RWPE2 (cell line): ENCODE measurements at places on chromosomes 6 and 20.

DNA sequence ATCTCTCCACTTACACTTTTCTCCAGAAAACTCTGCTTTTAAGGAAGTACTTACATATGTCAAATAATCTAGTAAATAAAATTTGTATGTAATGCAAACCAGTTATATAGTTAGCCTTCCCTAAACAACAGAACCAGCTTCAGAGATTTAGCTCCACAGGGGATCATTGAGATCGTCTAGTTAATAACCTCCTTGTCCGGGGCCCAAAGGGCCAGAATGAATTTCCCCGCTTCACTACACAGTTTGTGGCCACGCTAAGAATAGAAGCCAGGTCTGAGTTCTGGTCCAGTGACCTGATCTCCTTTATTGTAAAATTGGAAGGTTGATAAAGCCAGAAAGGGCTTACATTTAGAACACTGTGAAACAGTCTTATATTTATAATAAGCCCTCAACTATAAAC is 245.2 kb downstream of the TPBG start:
- no peak for DNase-seq

- DNase-seq, result no peak
Observed at GRCh38 chr6:130223508-130223907, 757 bp upstream of the SAMD3 start.

DNA sequence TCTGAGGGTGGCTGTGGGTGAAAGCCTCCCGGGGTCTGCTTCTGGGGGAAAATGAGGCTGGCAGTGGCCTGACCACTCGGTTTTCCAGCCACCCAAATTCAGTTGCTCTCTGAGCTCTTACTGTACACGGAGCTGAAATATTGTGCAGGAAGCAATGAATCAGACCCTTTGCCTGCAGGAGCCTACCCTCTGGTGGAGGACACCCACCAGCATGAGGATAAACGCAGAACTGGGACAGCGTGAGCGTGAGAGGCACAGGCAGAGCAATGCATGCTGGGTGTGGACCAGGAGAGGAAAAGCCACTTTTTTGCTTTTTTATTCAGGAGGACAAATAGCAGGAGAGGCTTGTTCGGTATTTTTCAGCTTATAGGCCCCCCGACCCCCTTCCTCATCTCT is 298.0 kb downstream of the QKI start:
- no peak for DNase-seq

GRCh38 chr6:128954308-128955043 is 71.5 kb downstream of the LAMA2 start:
- DNase-seq, result no peak

DNA sequence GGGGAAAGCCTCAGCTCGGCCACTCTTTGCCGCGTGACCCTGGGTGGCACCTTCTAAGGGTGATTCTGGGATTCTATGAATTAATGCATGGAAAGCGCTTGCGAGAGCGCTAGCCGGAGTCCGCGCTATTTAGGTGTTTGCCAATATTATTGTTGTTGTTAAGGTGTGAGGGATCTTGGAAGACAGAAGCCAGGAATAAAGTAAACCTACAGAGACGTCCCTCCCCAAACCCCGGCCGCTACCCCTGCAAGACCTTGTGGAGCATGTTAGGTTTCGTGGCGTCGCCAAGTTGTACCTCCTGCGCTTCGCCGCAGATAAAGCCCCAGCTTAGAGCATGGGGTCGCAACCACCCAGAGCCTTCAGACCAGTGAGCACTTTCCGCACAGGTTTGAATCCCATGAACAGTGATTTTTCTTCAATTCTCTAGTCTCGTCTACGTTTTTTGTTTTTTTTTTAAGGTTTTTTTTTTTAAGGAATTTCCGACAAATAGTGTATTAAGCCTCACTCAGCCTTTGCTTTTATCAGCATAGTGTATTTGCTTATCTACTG is 16.9 kb upstream of the ZSCAN9 start:
- no peak for DNase-seq

DNA sequence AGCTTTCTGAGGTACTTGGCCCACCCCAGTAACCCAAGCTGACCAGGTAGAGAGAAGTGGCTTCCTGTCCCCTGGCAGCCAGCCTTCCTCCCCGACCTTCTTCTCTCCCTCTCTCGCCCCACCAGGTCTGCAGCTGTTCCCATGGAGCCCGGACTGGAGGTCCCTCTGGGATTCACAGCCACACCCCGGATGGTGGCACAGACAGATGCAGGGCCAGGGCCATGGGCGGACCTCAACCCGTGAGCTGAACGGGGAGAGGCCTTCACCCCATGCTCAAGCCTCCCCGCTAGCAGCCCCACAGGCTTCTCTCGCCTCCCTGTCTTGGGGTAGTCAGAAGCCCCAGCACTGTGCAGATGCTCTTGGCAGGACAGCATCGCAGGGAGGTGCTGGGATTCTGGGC is 41.3 kb downstream of the CPXM1 start:
- DNase-seq, result no peak

DNA sequence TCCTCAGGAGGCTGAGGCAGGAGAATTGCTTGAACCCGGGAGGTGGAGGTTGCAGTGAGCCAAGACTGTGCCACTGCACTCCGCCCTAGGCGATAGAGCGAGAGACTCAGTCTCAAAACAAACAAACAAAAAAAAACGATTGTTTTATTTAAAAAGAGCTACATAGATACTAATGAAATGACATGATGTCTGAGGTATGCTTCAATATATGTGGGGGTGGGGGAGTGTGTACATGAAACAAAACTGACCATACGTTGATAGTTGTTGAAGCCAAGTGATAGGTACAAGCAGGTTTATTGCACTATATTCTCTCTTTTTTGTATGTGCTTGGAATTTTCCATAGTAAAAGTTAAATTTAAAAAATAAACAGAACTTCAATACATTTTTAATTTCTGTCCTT is 240.1 kb downstream of the TFAP2A start:
- no peak for DNase-seq

DNA sequence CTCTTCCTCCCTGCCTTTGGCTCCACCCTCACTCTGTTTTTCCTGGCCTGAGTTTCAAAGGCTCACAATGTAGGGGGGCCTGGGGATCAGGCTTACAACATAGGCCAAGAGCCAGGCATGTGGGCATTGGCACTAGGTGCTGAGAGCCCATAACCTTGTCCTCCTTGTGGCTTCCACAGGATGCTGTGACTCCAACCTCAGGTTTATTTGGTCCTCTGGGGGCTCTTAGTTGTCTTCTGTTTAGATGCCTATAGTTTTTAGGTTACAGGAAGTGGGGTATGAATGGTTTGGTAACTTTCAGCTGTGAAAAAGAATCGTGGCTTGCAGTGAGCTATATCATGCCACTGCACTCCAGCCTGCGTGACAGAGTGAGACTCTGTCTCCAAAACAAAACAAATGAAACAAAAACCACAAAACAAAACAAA is 25.6 kb downstream of the MMP24 start:
- no peak for DNase-seq

DNA sequence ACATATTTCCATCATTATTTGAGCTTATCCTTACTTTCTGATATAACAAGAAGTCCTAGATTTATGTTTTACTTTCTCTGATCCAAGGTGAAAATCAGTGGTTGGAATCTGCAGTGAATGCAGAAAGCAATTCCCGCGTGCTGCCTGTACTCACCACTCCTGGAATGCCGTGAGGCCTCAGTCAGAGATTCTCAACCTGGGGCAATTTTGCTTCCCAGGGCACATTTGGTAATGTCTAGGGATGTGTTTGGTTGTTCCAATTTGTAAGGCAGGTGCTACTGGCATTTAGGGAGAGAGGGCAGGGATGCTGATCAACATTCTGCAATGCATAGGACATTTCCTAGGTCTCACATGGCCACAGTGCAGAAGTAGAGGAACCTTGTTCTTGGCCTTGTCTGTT is 23.9 kb downstream of the CST4 start:
- DNase-seq, result no peak

GRCh38 chr6:26097268-26097875 is 10.1 kb downstream of the HFE start:
- no peak for DNase-seq

DNA sequence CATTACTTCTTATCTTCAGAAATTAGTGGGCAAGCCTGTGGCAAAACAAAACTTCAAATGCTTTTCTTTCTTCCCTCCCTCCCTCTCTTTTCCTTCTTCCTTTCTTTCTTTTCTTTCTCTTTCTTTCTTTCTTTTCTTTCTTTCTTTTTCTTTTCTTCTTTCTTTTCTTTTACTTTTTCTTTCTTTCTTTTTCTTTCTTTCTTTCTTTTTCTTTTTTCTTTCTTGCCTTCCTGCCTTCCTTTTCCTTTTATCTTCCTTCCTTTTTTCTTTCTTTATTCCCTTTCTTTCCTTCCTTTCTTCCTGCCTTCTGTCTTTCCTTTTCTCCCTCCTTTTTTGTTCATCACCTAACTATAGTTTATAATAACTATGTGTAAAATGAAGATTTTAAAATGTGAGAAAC is 295.1 kb downstream of the SMOC2 start:
- no peak for DNase-seq

- DNase-seq, result no peak
Observed at GRCh38 chr20:45685896-45686295, 15.9 kb upstream of the WFDC11 start.

DNA sequence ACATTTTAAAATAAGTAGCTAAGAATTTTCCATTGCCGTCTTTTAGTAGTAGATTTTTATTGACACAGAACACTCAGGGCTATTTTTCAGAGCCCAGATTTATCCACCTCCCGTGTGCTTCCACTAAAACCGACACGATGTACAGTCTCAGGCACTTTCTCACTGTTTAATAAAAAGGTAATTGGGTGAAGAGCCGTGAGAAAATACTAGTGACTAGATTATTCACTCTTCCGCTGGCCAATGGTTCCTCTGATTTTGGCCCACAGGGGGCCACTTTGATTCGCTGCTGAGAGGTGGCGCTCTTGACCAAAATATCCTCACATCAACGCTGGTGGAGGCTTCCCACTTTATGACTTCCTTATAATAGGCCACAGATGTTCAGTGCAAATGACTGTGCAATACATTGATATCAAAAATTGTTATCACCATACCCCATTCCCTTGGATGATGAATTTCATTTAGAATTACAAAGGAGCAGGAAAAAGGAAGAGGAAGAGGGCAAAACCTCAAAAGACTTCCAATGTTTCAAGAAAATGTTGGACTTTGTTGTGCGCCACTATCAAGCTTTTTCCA is 12.3 kb upstream of the HDDC2 start:
- DNase-seq, result no peak

DNA sequence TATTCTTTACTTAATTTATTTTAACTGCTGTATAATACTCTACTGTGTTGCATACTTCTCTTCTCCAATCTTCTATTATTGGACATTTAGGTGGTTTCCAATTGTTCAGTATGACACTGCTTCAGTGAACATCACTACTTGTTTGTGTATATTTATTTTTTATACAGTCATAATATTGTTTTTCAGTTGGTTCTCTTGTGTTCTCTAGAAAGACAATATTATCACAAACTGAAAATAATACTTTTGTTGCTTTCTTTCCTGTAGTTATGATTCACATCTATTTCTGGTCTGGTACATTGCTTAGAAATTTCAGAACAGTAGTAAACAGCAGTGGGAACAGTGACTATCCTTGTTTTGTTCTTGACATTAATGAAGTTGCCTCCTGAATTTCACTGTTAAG is 62.8 kb upstream of the GTSF1L start:
- DNase-seq, result no peak

- DNase-seq, result no peak
Observed at GRCh38 chr6:158220786-158221442, 52.8 kb downstream of the GTF2H5 start.

DNA sequence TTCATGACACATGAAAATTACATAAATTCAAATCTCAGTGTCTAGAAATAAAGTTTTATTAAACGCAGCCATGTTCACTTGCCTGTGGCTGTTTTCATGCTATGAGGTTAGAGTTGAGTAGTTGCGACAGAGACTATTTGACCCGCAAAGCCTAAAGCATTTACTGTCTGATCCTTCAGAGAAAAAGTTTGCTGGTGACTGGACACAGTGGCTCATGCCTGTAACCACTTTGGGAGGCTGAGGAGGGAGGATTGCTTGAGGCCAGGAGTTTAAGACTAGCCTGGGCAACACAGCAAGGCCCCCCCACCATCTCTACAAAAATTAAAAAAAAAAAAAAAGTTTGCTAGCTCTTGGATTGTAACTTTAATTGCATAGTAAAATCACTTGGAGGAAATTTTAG is 9.2 kb downstream of the SMIM28 start:
- DNase-seq, result no peak

GRCh38 chr20:23303325-23304102 is 47.1 kb upstream of the NXT1 start:
- no peak for DNase-seq

- no peak for DNase-seq
Observed at GRCh38 chr20:18428490-18429173, 38.2 kb downstream of the DZANK1 start.

GRCh38 chr20:10679269-10679668 is 5.5 kb upstream of the JAG1 start:
- DNase-seq, result no peak

- DNase-seq, result no peak
Observed at GRCh38 chr20:53163486-53163885, 191.3 kb downstream of the TSHZ2 start.

GRCh38 chr20:11937230-11937629 is 19.5 kb downstream of the BTBD3 start:
- DNase-seq, result no peak

DNA sequence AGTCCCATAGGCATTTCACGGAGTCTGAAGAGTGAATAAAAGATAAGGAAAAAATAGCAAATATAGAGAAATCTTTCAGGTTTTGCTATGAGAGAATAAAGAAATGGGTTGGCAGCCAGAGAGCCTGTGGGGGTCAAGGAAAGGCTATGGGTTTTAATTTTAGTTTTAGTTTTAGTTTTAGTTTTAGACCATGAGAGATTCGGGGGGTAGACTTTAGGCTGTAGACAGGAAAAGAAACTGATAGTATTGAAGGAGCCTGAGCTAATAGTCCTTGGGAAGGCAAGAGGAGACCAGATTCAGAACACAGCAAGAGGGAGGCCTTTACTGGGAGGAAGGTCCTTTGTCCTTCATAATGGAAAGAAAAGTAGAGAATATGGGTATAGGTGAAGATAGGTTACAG is 19.3 kb downstream of the DOP1A start:
- DNase-seq, result no peak

DNA sequence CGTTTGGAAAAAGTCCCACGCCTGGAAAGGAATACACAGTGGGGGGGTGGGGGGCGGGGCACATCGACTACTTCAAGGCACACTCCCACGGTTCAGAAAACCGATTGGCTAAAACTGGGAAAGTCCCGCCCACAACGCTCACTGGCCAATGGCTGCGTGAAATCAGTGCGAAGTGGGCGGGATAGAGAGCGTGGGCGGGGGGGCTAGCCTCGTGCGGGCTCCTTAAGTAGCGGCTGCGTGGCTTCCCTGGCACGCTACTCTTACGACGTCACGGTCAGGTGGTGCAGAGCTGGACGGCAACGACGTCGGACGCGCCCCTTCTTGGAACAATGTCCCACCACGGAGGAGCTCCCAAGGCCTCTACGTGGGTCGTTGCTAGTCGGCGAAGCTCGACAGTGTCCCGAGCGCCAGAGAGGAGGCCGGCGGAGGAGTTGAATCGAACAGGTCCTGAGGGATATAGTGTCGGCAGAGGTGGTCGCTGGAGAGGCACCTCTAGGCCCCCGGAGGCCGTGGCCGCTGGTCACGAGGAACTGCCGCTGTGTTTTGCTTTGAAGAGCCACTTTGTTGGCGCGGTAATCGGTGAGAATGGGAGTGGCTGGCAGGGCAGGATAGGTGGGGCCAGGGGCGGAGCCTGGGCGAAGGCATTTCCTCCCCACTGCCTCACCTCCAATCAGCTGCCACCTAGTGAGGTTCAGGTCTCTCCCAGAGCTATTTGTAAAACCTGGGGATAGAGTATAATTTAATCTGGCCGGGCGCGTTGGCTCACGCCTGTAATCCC is at the start of gene DDX43:
TSS of gene DDX43 (plus strand) at position 252 of the 778 bp plus-strand sequence. CDS start at position 330, 78 bp downstream.
- peak; percentile 77 for DNase-seq
